Stimulated activated naive CD4-positive, alpha-beta T cell treated with Interleukin-2 at 50 U/mL for 16 hours (primary cell): ENCODE measurements at places on chromosomes 2 and 18.

DNA sequence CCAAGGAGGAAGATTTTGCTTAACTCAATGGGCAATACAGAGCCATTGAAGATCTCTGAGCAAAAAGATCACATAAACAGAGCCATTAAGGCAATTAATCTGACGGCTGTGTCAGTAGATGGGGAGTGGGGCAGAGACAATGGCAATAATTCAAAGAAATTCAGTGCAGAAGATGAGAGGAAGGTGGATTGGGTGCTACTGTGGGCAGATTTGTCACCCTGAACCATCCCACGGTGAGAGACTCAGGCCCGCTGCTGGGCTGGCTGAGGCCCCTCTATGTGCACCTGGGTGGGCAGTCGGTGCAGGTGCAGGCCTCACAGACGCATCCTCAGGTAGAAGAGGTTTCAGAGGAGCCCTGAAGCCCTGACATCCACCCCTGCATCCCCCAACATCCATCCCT is 458.6 kb downstream of the EIPR1 start:
- DNase-seq: no peak

DNA sequence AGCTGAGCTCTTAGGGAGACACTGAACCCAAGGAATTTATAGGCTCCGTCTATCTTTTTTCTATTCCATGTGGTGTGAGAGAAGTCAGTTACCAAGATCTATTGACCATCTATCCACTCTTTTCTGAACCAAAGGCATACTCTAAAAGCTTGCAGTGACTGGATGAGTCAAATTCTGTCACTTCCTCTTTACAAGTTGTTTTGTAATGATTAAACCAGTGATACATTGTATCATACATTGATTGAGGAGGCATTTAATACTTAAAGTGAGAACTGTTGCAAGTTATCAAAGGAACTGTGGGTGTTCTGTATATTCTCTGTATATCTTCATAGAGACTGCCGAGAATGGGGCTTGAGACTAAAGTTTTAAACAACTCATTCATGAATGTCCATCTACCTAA is 188.8 kb downstream of the CAMKMT start:
- DNase-seq: no peak

- DNase-seq: no peak
These were observed 372.7 kb upstream of the SOX11 start for GRCh38 chr2:5319493-5319892.

GRCh38 chr2:31125918-31126695 is 12.1 kb downstream of the GALNT14 start:
- no peak for DNase-seq
